ENCODE measurements at places on chromosomes 7 and 10.

DNA sequence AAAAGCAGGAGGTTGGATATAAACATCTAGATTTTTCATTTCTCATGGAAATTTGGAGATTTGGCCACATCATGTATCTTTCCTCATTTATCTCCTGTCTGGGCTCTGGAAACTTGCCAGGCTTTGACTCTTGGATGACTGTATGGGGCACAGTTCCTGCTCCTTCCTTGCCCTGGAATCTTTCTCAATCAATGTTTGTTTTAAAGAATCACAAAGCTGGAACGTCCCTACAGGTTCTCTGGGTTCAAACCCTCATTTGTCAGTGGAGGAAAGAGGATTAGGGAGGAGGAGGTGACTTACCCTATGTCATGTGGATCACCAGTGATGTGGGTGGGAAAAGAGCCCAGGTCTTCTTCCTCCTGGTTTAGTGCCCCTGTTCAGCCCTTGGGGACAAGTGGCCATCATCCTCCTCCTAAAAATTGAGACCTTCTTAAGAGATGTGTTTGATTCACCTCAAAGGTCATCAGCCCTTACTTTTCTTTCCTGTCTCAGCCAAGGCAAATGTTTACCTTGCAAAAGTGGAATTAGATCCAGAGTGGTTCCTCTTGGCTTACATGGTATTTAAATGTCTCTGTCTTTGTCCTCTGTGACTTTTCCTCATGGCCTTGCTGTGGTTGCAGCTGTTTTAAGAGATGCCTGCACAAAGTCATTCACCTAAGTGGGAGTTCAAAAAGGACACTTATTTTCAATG, 38.8 kb upstream of the PDZD8 start:
- peak; percentile 30 for DNase-seq

DNA sequence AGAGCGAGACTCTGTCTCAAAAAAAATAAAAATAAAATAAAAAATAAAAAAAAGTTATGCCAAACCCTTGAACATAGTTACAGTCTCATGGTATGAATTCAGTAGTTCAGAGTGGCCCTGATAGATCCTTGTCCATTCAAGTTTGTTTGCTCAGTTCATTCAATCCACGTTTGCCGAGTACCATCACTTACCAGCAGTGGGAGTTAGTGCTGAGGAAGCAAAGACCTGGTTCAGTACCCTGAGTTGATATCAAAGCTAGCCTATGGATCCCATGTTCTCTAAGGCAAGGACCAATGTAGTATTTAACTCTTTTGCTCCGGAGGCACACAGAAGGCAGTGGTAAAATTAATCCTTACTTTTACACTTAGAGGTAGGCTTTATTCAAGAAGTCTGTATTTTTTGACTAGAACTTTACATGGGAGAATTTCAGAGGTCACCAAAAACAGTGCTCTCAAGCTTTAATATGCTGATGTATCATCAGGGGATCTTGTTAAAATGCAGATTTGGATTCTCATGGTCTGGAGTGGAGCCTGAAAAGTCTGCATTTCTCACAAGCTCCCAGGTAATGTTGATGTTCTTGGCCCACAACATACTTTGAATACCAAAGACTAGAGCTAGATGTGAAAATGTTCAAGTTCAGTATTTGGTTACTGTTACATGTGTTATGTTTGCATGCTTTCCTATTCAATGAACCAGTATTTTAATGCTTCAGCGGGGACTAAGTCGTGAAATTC, 38.1 kb upstream of the HBP1 start:
- DNase-seq: no peak

GRCh38 chr7:101677391-101677790, 48.3 kb upstream of the MYL10 start:
- no peak for DNase-seq

GRCh38 chr10:125559210-125559609, 123.8 kb downstream of the TEX36 start:
- no peak for DNase-seq

GRCh38 chr10:71763352-71764127, 9.8 kb downstream of the VSIR start:
- DNase-seq: no peak

DNA sequence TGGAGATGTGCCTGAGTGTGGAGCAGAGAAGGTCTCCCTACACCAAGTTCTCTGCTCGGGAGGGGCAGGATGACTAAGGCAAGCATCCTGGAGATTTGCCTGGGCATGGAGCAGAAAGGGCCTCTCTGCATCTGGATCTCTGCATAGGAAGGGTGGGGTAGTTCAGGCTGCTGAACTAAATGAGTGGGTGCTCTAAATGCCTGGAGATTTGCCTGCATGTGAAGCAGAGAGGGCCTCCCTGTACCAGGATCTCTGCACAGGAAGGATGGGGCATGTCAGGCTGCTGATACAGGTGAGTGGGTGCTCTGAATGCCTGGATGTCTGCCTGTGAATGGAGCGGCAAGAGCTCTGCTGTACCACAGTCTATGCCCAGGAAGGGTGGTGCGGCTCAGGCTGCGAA, 680.7 kb downstream of the SUGCT start:
- no peak for DNase-seq

GRCh38 chr7:727104-727805, at the start of gene PRKAR1B:
PRKAR1B (minus strand) TSS chr7:727281; CDS start chr7:711505, 15,776 bp downstream.
- DNase-seq: peak; percentile 43

- DNase-seq: no peak
Observed at GRCh38 chr10:28391283-28391682, 88.4 kb upstream of the MPP7 start.

- no peak for DNase-seq
Observed at GRCh38 chr10:122659651-122660050, 40.0 kb downstream of the C10orf120 start.

- DNase-seq: peak; percentile 99
Observed at GRCh38 chr7:18508443-18509427, 13.2 kb downstream of the HDAC9 start.

DNA sequence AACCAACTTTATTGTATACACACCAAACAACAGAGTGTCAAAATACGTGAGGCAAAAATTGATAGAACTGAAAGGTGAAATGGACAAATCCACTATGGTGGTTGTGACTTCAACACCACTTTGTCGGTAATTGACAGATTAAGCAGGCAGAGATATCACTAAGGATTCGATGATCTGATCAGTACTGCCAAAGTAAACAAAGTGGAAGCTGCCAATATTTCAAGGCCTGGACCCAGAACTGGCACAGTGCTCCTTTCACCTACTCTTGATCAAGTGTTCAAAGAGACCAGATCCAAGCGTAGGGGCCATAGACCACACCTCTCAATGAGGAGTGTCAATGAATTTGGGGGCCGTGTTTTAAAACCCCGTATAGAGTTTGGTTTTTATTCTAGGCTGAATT, 167.0 kb downstream of the CDK14 start:
- DNase-seq: no peak

DNA sequence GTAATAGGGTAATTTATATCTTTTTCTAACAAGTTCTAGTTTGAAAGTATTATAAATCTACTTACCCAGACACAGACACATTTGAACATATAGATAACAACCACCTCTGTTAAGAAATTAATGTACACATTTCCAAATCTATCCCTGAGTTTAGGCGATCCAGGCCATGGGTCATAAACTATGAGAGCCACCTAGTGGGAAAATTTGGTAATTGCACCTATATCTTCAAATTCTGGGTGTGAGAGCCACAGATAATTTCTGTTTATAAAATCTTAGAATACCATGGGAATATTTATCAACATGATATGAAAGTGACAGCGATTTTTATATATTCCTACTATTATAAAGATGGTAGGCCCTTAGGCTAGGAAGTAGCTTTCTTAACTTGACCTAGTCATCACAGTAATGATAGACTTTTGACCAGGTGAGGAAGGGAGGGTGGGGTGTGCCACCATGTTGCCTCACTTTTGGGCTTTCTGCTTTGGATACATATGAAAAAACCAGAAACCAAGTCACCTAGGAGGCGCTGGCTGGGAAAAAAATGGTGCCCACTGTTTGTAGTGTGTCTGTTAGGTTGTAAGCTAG, 8.0 kb upstream of the EPHA1 start:
- DNase-seq: peak; percentile 66

- no peak for DNase-seq
Observed at GRCh38 chr10:74293686-74294371, 142.8 kb downstream of the ADK start.

DNA sequence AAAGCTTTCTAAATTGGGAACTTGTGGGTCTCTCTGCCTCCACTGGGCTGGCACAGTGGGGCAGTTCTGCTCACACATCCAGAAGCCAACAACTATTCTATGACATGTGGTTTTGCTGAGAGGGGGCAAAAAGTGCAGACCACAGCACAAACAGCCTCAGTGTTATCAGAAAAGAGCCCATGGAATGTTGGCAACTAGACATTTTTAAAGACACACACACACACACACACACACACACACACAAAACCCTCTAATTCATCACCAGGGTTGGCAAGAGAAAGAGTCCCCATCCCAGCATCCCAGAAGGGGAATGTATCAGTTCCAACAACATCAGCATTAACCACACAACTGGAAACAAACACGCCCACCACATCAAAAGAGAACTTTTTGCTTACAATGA, 117.1 kb downstream of the FGFR2 start:
- no peak for DNase-seq

DNA sequence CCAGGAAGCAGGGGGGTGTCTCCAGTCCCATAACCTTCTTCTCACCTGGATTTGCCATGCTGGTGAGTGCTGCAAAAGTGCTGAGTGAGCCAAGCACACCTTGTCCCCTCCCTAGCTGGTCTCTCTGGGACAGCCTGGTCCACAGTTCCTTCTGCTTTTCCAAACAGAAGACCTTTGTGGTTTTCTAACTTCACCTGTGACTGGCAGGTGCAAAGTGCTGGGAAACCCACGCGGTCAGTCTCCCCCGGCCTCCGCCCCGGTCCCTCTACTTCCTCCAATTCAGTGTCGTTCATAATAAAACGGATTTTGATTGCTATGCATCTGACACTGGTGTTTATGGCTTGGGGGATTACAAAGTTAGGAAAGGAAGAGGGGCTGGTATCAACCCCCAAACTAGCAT, 37.1 kb downstream of the RBAK start:
- no peak for DNase-seq

GRCh38 chr7:36214608-36215456, 61.8 kb downstream of the EEPD1 start:
- no peak for DNase-seq

DNA sequence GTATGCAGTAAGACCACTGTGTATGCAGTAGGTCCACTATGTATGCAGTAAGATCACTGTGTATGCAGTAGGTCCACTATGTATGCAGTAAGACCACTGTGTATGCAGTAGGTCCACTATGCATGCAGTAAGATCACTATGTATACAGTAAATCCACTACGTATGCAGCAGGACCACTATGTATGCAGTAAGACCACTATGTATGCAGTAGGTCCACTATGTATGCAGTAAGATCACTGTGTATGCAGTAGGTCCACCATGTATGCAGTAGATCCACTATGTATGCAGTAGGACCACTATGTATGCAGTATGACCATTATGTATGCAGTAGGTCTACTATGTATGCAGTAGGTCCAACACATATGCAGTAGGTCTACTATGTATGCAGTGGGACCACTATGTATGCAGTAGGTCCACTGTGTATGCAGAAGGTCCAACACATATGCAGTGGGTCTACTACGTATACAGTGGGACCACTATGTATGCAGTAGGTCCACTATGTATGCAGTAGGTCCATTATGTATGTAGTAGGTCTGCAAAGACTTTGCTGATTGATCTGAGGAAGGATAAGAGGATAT, 313.6 kb downstream of the ADARB2 start:
- DNase-seq: no peak

GRCh38 chr10:1173091-1173490, 116.9 kb downstream of the WDR37 start:
- no peak for DNase-seq

DNA sequence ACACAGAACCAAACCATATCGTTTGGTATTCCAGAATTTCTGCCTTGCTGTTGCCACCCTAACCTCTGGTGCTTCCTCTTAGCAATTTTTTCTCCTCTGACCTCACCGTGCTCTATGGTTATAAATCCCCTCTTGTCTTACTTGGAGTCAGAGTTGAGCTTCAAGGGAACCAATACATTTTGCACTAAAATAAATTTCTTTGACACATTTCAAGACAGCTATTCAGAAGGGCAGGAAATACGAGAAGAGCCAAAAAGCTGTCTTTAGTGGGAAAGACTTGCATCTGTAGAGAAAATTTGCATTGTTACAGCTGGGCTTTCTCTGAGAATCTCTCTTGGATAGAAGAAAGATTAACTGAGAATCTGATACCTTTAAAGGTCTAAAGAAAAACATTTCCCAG, 14.5 kb upstream of the AKR1C2 start:
- no peak for DNase-seq

DNA sequence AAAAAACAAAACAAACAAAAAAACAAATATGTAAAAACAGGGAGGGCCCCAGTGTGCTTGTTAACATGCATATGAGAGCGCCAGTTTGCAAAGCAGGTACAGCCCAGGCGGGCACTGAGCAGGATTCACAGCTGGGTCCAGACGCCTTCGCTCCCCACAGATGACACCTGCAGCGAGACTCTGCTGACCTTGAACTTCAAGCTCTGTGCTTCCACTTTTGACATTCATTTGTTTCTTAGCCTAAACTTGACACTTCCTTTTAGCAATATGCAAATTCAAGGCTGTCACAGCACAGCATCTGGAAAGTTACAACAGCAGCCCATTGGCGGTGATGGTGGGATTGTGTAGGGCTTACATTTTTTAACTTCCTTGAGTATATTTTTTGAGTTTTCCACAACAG, 88.8 kb upstream of the TNS3 start:
- DNase-seq: no peak

DNA sequence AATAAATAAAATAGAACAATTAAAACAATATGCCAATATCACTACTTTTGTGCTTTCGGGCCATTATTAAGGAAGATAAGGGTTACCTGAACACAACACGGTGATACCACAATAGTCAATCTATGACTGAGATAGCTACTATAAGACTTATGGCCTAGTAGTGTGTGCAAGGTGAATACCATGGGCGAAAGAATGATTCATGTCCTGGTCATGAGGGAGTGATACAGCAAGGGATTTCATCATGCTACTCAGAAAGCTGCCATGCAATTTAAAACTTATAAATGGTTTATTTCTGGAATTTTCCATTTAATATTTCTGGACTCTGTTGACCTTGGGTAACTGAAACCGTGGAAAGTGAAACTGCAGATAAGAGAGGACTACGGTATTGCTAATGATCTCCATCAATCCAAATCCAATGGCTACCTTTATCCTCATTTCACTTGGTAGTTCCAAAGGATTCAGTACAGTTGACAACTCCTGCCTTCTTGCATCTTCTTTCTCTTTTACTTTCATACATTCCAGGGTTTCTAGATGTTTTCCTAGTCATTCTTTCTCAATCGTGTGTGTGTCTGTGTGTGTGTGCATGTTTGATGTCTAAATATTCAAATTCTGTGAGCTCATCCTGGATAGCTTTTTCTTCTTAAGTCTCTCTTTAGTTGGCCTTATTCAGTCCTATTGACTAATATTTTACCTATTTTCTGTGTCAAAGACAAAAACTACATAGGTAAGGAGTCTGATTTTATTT, 100.5 kb upstream of the MAGI2 start:
- DNase-seq: peak; percentile 29

DNA sequence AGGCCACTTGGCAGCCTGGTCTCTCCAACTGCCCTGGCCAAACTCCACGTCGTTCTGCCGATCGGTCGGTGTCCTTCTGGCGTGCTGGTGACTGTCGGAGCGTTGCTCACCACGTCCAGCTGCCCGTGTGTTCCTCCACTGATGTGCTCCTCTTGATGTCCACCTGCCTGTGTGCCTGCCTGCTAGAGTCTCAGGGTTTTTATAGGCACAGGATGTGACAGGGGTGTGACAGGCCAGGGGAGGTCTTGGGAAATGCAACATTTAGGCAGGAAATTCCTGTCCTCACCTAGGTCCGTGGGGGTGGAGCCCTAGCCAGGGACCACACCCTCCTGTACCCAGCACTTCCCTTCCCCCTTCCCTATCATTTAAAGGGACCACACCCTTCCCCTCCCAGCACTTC, 25.2 kb upstream of the CFAP46 start:
- DNase-seq: no peak
